ENCODE measurements at places on chromosomes 2 and 18. TPM values are rescaled to one million over a fixed set of nuclear protein-coding genes. Genes with fewer than 3 reads are reported as not detected.

The RAD51AP2 gene
- total RNA-seq = not detected

The LYPD6 gene
- 0.57 TPM for total RNA-seq

The CDH7 gene
- under 0.01 TPM for total RNA-seq

The EFEMP1 gene
- total RNA-seq = 1,445 TPM

The RGPD4 gene
- not detected for total RNA-seq

The OLA1 gene
- total RNA-seq = 88.9 TPM

The TMEM18 gene
- 13.4 TPM for total RNA-seq

The KCNF1 gene
- 0.14 TPM for total RNA-seq

The G6PC2 gene
- not detected for total RNA-seq

The HDAC4 gene
- total RNA-seq = 15.5 TPM

The ACMSD gene
- under 0.01 TPM for total RNA-seq

The TCF7L1 gene
- 1.00 TPM for total RNA-seq

The PSMA8 gene
- total RNA-seq = not detected

The RRM2 gene
- total RNA-seq = 4.4 TPM

The DOK6 gene
- total RNA-seq = 7.3 TPM

The HDHD2 gene
- 17.6 TPM for total RNA-seq

The KRTCAP3 gene
- 0.18 TPM for total RNA-seq

The ST3GAL5 gene
- total RNA-seq = 30.2 TPM

The DIPK1C gene
- total RNA-seq = not detected

The C2orf81 gene
- total RNA-seq = 0.57 TPM

The KDM3A gene
- 27.8 TPM for total RNA-seq

The DLX2 gene
- total RNA-seq = not detected

The CKAP2L gene
- 0.74 TPM for total RNA-seq

The CNDP1 gene
- total RNA-seq = not detected

The GPR155 gene
- 4.8 TPM for total RNA-seq

The MAB21L4 gene
- not detected for total RNA-seq

The HOXD11 gene
- total RNA-seq = 0.14 TPM

The AFF3 gene
- 0.71 TPM for total RNA-seq

The GKN2 gene
- total RNA-seq = not detected

The OR6B2 gene
- not detected for total RNA-seq

The ASB1 gene
- total RNA-seq = 24.0 TPM

The CDH2 gene
- 33.7 TPM for total RNA-seq

The CD8A gene
- total RNA-seq = not detected

The SLC9A2 gene
- not detected for total RNA-seq

The COL3A1 gene
- total RNA-seq = 5,666 TPM

The LONRF2 gene
- 0.28 TPM for total RNA-seq

The OTOF gene
- 0.14 TPM for total RNA-seq

The RGPD3 gene
- 0.09 TPM for total RNA-seq
